ENCODE measurements at places on chromosomes 11 and 22.
A peak's percentile ranks its signal among the peaks of the same experiment; 100 is the strongest.

GRCh38 chr11:14636119-14636518 is 7.5 kb upstream of the PDE3B start:
- H3K4me3 ChIP-seq: no peak overlapping the region
- H3K27me3 ChIP-seq: no peaks in the 10 kb centered on the region

DNA sequence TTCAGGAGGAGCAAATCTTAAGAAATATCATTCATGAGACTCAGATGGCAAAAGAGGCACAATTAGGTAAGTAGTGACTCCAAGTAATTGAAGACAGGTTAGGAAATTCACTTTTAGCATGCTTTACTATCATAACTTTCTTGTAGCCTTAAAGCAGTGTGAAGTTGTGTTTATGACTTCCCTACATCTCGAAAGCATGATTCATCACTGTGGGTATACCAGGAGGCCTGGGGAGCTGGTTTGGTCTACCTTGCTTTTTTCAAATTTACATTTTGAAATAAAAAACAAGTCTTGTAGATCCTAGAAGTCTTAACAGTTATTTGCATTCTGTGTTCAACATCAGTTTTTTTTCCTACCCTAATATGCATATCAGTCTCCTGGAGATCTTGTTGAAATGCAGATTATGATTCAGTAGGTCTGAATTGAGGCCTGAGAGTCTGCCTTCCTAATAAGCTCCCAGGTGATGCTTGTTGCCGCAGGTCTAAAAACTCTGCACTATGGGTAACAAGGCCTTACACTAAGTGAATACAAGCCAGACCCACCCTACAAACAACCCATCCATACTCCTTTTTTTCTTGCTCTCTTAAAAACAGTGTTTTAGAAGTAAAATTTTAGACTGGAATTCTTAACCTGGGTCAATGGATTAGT is 41.4 kb downstream of the TTC17 start:
- H3K27ac ChIP-seq: no peak overlapping the region
- H3K4me3 ChIP-seq: no peak overlapping the region
- no peaks in the 10 kb centered on the region for H3K27me3 ChIP-seq
- no peak for DNase-seq
- H3K36me3 ChIP-seq: peaks cover 36% of the 10 kb centered on the region

DNA sequence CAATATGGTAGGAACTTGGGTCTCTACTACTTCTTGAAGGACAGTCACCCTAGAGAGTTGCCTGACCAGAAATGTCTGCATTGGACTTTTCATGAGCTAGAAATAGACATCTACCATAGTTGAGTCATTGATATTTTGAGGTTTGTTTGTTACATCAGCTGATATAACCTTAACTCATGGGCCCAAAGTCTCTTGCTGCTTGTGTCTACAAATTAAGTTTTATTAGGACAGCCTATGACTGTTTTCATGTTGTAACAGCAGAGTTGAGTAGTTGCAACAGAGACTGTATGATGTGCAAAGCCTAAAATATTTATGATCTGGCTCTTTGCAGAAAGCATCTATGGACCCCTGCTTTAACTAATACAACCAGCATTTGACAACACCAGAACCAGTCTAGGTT is 155.3 kb downstream of the MIAT start:
- no peak overlapping the region for H3K27ac ChIP-seq
- no peak for DNase-seq
- no peak overlapping the region for H3K4me3 ChIP-seq
- no peaks in the 10 kb centered on the region for H3K27me3 ChIP-seq

DNA sequence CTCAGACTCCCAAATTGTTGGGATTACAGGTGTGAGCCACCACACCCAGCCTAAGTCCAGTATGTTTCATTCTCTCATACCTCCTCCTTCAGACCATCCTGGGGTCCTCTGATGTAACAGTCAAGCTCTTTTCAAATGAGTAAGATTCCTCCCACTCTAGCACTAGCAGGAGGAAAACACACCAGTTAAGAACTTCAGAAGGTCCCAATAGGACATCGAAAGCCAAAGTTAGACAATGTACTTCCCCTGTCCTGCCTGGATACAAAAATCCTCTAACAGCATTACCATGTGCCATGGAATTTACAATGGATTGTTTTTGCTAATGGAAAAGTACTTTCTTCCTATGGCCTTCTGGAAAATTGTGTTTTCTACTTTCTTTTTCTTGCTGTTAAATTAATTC is 67.1 kb downstream of the CCDC34 start:
- no peak overlapping the region for H3K27ac ChIP-seq
- DNase-seq: no peak
- peaks cover 13% of the 10 kb centered on the region for H3K4me1 ChIP-seq
- H3K36me3 ChIP-seq: no peaks in the 10 kb centered on the region
- no peak overlapping the region for H3K4me3 ChIP-seq

DNA sequence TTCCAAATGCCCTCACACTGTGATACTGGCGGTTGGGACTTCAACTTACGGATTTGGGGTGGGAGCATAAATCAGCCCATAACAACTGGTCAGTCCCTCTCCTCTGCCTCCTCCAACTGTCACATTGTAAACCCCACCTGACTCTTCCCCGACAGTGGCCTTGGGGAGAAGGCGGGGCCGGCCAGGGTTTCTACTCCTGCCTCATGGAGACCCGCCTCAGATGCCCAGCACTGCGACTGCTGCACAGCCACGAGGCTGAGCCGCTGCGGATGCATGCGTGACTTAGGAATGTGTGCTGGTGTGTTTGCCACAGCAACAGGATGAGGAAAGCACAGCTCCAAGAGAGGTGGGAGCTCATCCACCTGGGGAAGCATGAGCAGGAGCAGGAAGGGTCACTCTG is 914.2 kb downstream of the NTM start:
- H3K36me3 ChIP-seq: no peaks in the 10 kb centered on the region
- no peaks in the 10 kb centered on the region for H3K27me3 ChIP-seq
- no peak overlapping the region for H3K4me3 ChIP-seq
- no peaks in the 10 kb centered on the region for H3K4me1 ChIP-seq
- no peak for DNase-seq

GRCh38 chr11:24478718-24479117 is 18.1 kb upstream of the LUZP2 start:
- H3K4me3 ChIP-seq: no peak overlapping the region
- no peaks in the 10 kb centered on the region for H3K36me3 ChIP-seq
- H3K27ac ChIP-seq: no peak overlapping the region
- no peaks in the 10 kb centered on the region for H3K4me1 ChIP-seq
- H3K27me3 ChIP-seq: no peaks in the 10 kb centered on the region

DNA sequence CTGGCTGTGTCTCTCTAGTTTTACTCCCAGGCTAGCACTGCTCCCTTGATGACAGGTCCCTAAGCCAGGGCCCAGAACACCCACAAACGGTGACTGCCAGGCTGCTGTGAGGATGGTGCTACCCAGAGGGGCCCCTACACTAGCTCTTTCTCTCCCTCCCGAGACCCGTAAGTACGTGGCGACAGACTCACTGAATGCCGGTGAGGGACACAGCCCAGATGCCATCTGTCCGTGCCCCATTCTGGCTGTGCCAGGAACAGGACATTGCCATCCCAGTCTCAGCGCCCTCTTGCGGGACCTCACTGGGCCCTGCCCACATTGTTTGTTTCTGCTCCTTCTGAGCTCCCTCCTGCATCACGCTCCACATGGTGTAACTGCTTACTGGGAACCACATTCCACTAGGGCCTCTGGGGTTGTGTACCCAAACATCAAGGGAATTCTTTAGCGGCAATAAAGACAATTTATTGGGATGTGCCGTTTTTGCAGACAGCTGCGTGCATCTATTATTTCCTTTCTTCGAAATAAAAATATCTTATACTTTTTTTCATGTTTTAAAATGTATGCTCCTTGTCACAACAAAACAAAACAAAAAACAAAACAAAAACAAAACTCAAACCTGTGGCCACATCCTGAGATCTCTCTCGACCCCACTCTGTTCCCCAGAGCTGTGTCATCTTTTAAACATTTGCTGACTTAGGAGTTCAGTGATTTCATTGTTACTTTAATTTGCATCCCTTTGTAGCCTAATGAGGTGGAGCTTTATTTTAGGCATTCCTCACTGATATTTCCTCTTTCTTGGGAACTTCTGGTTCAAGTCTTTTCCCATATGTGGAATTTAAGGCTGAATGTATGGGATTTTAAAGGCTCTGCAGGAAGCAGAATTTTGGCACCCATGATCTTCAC is 4.4 kb upstream of the TPCN2 start:
- no peak overlapping the region for H3K27ac ChIP-seq
- H3K36me3 ChIP-seq: no peaks in the 10 kb centered on the region
- H3K4me1 ChIP-seq: peaks cover 8% of the 10 kb centered on the region
- no peak overlapping the region for H3K4me3 ChIP-seq

GRCh38 chr22:29205594-29206371 is at the start of gene EMID1:
TSS of gene EMID1 (plus strand) at chr22:29205896. CDS start at chr22:29206039, 143 bp downstream.
- peaks cover 4% of the 10 kb centered on the region for H3K4me1 ChIP-seq
- DNase-seq: peak; percentile 70
- no peaks in the 10 kb centered on the region for H3K36me3 ChIP-seq
- H3K4me3 ChIP-seq: peak within 1 kb of the TSS; percentile 61
- H3K27me3 ChIP-seq: no peaks in the 10 kb centered on the region

- peaks cover 58% of the 10 kb centered on the region for H3K36me3 ChIP-seq
- no peaks in the 10 kb centered on the region for H3K27me3 ChIP-seq
- H3K4me3 ChIP-seq: no peak overlapping the region
- no peaks in the 10 kb centered on the region for H3K4me1 ChIP-seq
Measured at GRCh38 chr11:46743043-46743442, 24.0 kb downstream of the F2 start.

- H3K4me3 ChIP-seq: no peak overlapping the region
- no peaks in the 10 kb centered on the region for H3K27me3 ChIP-seq
- DNase-seq: no peak
Measured at GRCh38 chr11:59822989-59823566, 12.5 kb upstream of the MRPL16 start.

GRCh38 chr22:39475902-39476301 is 19.1 kb downstream of the MGAT3 start:
- no peak overlapping the region for H3K27ac ChIP-seq
- no peaks in the 10 kb centered on the region for H3K36me3 ChIP-seq
- no peak for DNase-seq
- H3K4me1 ChIP-seq: peaks cover 8% of the 10 kb centered on the region
- H3K27me3 ChIP-seq: no peaks in the 10 kb centered on the region
